ENCODE measurements at places on chromosomes 1 and 21.

DNA sequence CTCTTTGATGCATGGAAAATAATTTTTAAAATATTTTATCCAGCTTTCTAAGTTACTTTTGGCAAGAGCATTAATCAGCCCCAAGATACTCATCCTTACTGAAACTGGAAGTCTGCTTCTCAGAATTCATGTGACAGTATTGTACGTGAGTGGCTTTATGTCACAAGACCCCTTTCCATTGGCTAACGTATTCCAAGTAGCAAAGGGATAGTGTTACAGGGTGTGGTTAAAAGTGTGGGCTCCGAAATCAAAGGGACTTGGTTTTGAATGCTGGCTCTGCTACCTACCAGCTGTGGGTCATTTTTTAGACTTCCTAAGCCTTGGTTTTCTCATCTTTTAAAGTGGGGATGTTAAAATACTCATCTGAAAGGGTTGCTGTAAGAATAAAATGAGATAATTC lies 91.7 kb downstream of the RHOU start:
- no peak for DNase-seq

- DNase-seq, result no peak
These were observed 358.7 kb downstream of the BARHL2 start for GRCh38 chr1:90358448-90358847.

DNA sequence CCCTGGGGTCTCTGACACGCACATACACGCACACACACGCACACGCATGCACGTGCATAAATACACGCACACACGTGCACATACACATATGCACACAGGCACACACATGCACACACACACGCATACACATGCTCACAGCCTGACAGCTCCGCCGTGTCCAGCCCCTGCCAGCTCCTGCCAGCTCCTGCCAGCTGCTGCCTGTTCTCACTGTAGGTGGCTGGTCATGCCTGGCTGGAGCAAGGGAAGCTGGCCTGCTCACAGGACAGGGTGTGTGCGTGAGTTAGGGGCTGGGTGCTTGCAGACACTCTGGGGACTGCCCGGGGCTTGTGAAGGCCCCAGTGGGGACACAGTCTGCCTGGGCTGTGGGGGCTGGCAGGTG lies 4.9 kb downstream of the PLCH2 start:
- no peak for DNase-seq

GRCh38 chr1:236815941-236816340 lies 20.8 kb downstream of the MTR start:
- DNase-seq, result no peak

DNA sequence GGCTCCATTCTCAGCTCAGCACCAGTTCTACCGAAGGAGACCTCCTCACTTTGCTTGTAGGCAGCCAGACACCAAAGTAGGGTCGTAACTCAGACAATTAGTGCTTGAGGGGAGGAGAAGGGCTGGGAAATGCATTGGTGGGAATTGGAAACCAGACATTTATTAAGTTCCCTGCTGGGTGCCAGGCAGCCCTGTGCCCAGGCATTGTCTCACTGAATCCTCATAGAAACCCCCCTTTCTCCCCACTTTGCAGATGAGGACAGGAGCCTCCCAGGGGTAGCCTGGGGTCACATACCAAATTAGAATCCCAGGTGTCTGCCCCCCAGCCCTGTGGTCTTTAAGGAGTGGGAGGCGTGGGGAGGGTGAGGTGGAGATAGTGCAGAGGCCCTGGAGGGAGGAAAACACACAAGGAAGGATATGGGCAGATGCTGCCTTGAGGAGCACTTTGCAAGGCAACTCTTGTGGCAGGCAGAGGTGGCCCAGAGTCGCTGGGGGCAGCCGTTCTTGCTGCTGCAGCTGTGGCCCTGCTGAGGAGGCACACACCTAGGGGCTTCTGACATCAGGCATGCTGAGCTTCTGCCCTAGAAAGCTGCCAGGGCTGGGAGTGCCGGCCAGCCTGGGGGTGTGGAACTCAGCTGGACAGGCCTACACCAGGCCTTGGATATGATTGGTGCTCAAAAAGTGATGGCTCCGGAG lies 29.4 kb downstream of the CDK18 start:
- DNase-seq, result no peak

GRCh38 chr1:187621951-187622350 lies 793.2 kb downstream of the PLA2G4A start:
- no peak for DNase-seq

GRCh38 chr1:12372180-12372579 lies 142.3 kb downstream of the VPS13D start:
- DNase-seq, result no peak

DNA sequence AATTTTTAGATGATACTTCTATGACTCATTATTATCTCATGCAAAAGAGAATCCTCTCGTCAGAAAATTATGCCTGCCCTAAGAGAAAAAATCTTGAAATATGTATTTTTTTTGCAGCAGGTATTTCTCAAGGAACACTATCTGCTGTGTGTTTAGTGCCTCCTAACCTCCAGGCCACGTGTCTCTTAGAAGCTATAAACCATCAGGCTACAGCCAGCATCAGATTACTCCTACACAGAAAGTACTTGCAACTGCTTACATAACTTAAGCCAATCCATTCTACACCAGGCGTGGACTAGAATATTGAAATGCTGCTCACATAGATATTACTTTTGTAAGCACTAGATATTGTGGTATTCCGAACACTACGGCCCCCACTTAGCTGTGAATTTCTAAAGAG lies 933.4 kb downstream of the PLA2G4A start:
- no peak for DNase-seq

DNA sequence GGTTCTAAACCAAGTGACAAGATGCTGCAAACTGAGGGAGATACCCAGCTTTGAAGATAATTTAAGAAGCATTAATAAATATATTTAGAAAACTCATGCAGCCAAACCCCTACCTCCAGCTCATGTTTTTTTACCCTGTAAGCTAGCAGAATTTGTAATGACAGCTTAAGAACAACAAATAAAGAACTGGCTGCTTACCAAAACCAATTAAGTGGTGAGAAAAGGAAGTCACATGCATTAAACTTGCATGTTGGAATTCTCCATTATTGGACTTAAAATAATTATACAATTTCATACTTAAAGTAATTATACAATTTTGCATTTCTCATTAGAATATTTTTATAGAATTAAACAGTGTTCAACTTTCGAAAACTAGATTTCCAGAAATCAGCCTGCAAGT lies 75.6 kb upstream of the CNIH3 start:
- DNase-seq, result no peak

DNA sequence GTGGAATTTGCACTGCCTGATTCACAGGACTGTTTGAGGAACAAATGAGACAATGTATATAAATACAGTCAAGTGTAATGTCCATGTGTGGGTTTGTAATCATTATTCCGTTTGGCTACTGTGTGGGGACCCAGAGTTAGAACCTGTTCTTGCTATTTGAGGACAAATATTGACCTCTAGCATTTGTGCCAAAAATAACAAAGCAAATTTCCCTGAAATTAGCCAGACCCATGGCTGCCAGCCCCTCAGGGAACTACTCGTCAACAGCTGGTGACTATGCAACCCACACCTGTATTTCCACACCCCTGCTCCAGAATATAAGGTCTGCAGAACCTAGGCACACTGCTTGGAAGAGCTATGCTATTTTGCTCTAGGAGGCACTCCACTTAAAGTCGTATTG lies 70.7 kb downstream of the KCNJ6 start:
- no peak for DNase-seq

DNA sequence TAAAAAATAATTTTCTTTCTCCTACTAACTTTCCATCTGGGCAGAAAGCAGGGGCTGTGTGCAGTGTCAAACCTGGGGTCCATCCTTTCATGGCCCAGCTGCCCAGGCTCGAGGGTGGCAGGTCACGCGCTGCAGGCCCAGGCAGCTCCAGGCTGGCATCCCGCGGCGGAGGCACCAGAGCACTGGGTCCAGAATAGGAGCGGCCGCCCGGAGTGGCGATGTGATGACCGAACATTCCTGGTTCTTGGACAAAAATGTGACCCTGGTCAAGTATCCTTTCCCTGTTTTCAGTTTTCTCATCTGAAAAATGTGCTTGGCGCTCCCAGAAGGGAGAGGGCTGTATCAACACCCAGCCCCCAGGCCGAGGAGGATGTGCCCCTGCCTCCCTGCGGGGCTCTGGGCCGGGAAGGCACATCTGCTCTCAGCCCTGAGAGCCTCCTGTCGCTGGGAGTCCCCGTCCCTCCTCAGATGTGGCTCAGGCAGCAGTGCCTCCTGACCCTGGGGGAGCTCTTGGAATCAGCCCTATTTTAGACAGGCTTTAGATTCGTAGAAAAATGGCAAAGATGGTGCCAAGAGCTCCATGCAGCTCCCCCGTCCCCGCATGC lies 29.3 kb downstream of the SLX9 start:
- DNase-seq, result no peak

DNA sequence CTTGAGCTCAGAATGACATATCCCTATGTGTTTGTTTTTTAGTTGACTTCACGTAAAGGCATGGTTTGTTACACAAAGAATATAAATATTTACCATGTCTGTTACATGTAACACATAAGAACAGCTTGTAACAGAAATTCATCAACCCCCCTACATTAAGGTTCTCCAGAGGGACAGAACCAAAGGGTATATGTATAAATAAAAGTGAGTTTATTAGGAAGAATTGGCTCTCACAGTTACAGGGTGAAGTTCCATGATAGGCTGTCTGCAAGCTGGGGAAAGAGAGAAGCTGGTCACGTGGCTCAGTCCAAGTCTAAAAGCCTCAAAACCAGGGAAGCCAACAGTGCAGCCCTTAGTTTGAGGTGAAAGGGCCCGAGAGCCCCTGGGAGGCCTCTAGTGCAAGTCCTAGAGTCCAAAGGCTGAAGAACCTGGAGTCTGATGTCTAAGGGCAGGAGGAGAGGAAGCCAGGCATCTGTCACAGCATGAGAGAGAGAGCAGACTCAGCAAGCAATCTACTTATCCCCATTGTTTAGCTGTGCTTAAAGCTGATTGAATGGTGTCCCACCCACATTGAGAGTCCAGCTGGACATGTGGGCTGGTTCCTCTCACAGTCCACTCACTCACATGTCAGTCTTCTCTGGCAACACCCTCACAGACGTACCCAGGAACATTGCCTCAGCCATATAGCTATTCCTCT lies 15.8 kb downstream of the THRAP3 start:
- DNase-seq, result no peak
